ENCODE measurements at places on chromosomes 2 and 18.

DNA sequence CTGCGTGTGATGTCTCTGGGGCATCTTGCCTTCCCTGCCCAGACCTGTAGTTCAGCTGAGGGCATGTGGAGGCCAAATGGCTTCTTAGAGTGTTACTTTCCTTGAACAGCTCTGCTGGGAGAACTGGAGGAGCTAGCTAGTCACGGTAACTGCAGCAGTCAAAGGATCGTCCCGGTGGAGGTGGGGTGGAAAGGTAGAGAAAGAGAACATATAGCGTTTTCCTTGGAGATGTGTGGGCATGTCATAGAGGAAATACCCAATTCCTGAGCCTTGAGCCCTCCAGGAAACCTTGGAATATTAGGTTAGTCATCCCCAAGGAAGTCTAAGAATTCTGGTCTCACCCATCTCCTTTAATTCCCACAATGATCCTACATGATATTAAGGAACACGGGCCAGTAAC lies 33.5 kb upstream of the IL37 start:
- no peak for DNase-seq

- DNase-seq: no peak
Measured at GRCh38 chr2:223586261-223586660, 15.9 kb downstream of the SCG2 start.

- DNase-seq: no peak
Measured at GRCh38 chr2:65681503-65681902, 249.1 kb upstream of the SPRED2 start.

DNA sequence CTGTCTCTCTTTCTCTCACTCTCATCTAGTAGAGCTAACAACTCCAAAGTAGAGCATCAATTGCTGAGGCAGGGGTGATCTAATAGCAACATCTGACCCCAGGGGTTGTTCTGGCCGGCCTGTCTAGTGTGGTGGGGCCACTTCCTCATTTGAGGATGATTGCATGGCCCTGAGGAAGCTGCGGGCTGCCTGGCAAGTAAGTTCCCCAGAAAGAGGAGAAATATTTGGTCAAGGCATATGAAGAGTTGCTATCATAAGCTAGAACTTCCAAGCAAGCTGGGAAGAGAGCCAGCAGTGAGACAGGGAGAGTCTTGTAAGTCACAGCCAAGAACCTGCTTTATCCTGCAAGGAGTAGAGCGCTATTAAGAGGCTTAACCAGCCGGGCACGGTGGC lies 50.8 kb upstream of the TMEM87B start:
- DNase-seq: no peak

DNA sequence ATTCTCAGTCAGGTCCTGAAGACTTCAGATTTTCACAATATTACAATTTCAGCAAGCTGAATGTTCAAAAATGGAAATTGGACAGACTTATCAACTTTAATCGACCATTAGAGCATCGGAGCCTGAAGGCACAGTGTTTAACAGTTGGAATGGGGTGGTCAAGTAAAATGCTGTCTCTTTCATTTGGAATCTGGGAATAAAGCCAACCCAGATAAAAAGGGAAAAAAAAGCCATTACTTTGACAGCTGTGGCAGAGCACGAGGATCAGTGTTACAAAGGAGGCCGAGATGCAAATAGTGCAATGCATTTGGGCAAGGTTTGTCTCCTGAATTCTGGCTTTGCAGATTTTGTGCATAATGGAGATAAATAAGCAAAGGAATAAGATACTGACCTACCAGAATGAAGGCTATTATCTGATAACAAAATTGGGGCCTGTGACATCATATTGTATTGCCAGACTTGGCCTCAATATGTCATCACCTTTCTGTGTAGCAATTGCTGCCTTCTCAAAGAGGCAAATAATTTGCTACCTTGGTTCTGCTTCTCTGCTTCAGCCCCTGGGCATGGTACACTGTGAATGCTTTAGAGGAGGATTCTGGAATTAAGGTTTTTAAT lies 277.5 kb upstream of the KLHL29 start:
- no peak for DNase-seq

- no peak for DNase-seq
Measured at GRCh38 chr2:190882856-190883582, 2.4 kb downstream of the GLS start.

GRCh38 chr2:237336131-237336530 lies 77.8 kb downstream of the COL6A3 start:
- peak; percentile 33 for DNase-seq

- no peak for DNase-seq
Measured at GRCh38 chr18:56649996-56650395, 1.2 kb upstream of the WDR7 start.

GRCh38 chr2:149394864-149395263 lies 64.5 kb downstream of the LYPD6 start:
- DNase-seq: no peak

DNA sequence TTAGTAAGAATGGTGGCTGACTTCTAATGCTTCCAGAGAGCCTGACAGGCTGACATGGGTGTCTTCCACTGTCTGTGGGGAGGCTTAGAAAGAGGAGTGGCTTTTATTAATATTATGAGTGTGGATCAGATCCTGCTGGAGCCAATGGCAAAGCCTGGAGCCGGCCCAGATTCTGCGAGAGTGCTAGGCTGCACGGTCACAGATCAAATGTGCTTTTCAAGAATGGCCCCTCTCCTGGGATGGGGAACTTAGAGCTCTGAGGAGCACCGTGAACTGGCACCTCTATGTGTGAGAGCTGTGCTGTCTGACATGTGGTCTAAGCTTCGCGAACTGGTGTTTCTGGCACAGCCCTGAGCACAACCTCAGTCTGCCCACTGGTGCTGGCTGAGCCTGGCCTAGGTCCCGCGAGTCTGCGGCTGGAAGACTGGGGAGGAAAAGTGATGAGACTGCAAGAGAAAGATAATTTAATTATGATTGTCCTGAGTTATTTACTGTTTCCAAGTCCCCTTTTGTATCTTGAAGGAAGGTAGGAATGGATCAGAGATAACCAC lies 70.4 kb downstream of the ASAP2 start:
- no peak for DNase-seq

- no peak for DNase-seq
Measured at GRCh38 chr2:99640635-99641151, 150.9 kb upstream of the REV1 start.

- no peak for DNase-seq
Measured at GRCh38 chr18:51716277-51716676, 518.8 kb upstream of the MEX3C start.

DNA sequence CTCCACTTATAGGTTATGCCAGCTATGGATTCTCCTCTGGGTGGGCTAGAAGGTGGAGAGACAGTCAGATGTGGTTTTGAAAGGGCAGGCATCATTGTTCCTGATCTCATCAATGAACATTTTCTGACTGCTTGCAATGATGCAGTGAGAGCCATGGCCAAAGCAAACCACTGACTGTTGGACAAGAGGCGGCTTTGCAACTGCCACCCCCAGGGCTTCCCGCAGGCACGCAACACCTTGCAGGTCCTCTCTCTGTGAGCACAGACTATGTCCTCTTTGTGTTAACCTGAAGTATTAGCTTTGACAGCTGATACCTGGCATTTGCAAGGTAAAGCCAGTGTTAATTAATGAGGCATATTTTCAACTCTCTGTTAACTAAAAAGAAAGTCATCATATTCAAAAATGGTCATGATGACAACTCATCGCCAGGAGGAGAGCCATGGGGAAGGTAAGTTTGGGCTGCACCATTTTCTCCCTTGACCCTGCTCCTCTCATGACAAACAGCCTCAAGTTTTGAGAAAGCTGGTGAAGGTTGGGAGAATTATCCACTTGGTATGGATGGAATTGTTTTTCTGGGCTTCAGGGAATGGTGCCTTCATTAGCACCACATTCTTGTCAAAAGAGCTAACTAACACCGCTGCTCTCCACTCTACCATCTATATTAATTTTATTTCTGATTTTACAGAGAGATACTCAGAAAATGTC lies 14.9 kb upstream of the FAM124B start:
- DNase-seq: no peak

GRCh38 chr2:109216332-109216731 lies 87.3 kb downstream of the SH3RF3 start:
- peak; percentile 49 for DNase-seq

GRCh38 chr2:229419158-229419557 lies 148.1 kb upstream of the PID1 start:
- DNase-seq: no peak

DNA sequence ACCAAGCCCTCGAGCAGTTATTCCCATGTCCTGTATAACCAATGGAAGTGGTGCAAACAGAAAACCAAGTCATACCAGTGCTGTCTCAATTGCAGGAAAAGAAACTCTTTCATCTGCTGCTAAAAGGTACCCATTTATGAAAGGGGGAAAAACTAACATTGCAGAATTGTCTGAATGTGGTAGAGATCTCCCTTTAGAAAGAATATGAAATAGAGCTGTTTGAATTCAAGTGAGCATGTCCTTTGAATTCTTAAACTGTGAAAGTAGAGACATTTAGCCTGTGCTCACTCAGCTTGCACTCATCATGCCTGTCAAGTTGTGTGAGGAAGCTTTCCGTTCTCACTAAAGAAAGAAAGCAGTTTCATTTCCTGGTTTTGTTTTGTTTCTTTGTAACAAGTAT lies 87.4 kb downstream of the EML4 start:
- no peak for DNase-seq

- DNase-seq: no peak
Measured at GRCh38 chr2:102256276-102256675, 55.1 kb upstream of the IL1RL1 start.

DNA sequence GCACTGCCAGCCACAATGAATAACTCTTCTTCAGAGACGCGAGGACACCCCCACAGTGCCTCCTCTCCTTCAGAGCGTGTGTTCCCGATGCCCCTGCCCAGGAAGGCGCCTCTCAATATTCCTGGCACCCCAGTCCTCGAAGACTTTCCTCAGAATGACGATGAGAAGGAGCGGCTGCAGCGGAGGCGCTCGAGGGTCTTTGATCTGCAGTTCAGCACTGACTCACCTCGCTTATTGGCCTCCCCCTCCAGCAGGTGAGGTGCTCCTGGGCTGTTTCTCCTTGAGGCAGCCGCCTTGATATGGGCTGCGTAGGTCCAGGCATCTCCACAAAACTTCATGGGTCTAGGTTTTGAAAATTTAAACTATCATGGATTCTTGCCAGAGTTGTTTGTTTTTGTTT lies 6.1 kb downstream of the NCAPH start:
- no peak for DNase-seq

GRCh38 chr2:60868589-60869273 lies 12.6 kb upstream of the REL start:
- no peak for DNase-seq

DNA sequence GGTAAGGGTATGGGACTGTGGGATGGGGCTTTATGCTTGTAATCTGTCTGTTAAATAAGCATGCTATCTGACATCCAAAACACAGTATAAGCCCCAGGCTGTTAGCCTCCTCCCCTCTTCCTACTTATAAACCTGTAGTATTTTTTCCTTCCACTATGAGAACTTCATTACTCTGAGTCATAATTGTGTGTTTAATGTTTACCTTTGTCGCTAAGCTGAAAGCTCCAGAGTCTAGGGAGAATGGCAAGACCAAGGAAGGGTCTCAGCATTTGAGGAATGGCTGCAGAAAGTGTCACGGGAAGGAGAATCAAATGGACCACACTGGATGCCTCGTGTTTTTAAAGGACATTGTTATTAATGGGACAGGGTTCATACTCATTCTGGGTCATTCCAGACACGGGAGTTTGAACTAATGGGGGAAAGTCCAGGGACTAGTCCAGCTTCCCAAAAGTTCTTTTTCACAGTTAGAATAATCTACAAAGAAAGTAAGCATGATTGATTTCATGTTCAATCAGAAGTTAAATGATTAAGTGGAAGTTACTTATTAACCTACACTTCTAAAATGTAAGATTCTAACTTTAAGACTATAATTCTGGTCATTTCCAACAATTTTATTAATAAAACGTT lies 292.2 kb downstream of the AFF3 start:
- no peak for DNase-seq

- DNase-seq: no peak
Measured at GRCh38 chr2:167857416-167857815, 390.0 kb downstream of the STK39 start.

DNA sequence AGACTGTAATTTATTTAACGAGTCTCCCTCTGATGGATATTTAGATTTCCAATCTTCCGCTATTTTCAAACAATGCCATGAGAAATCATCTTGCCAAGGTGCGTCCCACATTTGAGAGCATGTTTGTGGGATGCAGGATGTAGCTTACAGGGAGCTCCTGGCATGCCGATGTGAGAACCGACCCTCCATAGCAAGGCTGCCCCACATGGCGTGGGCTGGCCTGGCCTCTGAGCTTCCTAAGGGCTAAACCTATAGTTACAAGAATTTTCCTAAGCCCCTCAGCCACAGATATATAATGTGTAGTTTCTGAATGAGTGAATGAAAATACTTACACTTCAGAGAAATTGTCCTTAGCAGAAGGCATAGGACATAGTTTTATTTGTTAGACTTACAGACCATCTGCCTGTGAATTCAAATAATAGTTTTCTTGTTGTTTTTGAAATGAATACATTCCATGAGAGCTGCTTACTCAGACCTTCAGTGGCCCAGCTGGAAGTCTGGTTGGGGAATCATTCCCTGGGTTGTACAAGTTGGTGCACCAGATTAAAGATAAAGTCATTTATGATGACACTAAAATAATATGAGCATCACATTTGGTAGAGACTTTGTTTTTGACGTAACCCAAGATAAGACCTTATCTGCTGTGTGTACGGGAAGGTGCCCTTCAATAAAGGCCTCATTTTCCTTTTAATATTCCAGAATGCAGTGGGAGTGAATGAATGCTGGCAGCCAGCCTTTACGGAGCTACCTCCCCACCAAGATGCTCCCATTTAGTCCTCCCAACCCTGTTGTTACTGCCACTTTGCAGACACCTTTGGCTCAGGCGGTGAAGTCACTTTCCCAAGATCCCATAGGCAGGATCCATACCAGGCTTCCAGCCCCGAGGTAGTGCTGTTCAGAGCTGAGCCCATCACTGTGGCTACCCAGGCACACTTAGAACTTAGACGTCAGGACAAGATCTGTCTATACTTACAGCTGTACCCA lies 107.1 kb downstream of the GLI2 start:
- DNase-seq: no peak

- no peak for DNase-seq
Measured at GRCh38 chr2:175750195-175750594, 251.9 kb downstream of the LNPK start.

- DNase-seq: no peak
Measured at GRCh38 chr2:159788253-159788652, 9.8 kb downstream of the CD302 start.

DNA sequence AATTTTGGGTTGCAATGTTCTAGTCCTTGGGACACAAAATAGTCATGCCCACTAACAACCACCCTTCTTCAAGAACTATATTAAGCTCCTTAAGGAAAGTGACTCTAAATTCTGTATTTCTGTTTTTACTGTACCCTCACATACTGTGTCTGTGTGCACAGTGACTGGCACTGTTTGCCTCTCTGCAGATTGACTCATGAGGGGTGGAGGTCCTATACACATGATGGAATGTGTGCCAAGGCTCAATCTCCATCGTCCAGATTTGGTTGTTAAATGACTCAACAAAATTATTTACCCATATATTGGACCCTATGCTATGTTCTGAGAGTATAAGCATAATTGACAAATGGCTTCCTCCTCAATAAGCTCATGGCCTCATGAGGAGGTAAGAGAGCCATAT lies 126.6 kb upstream of the CWC22 start:
- no peak for DNase-seq

GRCh38 chr2:36356990-36357846 lies 1.6 kb downstream of the CRIM1 start:
- peak; percentile 65 for DNase-seq

GRCh38 chr18:3648200-3648599 lies 198.2 kb downstream of the TGIF1 start:
- DNase-seq: no peak
